Activated effector memory CD4-positive, alpha-beta T cell treated with anti-CD3 and anti-CD28 coated beads, Interleukin-2, amount 50 U/mL, for 16 hours (primary cell): ENCODE measurements at places on chromosomes 7 and 10.
A peak's percentile ranks its signal among the peaks of the same experiment; 100 is the strongest.

GRCh38 chr10:129870961-129871621 lies 93.0 kb downstream of the EBF3 start:
- DNase-seq: no peak

DNA sequence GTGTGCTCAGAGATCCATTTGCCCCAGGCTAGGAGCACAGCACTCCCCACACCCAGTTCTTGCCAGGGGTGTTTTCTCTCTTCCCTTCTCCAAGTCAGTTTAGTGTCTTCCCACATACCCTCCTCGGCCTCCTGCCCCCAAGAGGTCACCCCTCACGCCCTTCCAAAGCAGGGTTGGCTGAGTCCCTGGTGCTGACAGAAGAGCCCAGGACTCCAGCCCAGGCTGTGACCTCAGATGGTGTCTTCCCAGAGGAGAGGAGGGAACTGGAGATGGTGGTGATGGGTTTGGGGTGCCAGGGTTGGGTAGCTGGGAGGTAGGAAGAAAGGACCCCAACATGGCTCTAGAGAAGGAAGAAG lies 19.8 kb downstream of the ZNF775 start:
- peak; percentile 48 for DNase-seq

GRCh38 chr7:88226886-88227516 lies 7.2 kb upstream of the SRI start:
- DNase-seq: no peak

- no peak for DNase-seq
Observed at GRCh38 chr10:102281102-102281487, 35.8 kb downstream of the GBF1 start.

DNA sequence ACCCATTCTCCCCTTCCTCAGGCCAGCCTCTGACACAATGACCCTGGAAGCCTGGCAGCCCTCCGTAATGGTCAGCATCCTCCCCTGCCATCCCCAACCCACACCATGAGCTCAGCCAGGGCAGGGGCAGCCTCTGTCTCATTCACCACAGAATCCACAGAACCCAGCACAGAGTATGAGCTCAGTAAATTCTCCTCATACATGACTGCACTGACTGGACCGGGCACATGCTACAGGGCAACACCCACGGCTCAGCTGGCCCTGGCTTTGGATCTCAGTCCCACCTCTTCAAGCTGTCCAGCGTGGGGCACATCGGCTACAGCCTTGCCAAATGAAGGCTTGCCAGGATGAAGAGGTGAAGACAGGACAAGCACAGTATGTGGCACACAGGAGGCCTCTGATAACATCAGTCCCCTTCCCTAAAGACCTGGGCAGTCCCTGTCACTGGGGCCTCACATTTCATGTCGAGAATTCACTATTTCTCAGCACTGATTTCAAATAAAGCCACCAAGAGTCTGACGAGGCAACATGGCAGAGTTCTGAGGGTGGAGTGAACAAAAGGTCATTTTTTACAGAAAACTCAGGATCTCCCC lies 7.9 kb downstream of the GPRIN2 start:
- DNase-seq: peak; percentile 57

- no peak for DNase-seq
Observed at GRCh38 chr7:48337012-48337621, 165.9 kb downstream of the ABCA13 start.

DNA sequence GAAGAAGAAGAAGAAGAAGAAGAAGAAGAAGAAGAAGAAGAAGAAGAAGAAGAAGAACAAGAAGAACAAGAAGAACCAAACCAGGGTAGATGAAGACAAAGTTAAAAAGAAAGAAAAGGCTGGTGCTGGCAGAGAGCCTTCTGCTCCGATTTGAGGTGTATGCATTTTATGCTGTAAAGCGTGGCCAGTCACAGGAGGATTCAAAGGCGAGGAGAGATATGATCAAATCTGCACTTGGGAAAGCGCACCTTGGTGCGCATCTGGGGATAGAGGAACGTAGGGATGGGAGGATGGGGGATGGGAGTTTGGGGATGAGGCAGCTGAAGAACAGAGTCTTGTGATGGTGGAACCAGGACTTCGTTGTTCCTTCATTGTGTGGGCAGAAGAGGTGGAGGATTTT lies at the start of gene NME8:
Gene NME8, plus strand, starts transcription at position 301 of the 400 bp plus-strand sequence. CDS start 1,670 bp downstream, outside the sequence.
- no peak for DNase-seq

DNA sequence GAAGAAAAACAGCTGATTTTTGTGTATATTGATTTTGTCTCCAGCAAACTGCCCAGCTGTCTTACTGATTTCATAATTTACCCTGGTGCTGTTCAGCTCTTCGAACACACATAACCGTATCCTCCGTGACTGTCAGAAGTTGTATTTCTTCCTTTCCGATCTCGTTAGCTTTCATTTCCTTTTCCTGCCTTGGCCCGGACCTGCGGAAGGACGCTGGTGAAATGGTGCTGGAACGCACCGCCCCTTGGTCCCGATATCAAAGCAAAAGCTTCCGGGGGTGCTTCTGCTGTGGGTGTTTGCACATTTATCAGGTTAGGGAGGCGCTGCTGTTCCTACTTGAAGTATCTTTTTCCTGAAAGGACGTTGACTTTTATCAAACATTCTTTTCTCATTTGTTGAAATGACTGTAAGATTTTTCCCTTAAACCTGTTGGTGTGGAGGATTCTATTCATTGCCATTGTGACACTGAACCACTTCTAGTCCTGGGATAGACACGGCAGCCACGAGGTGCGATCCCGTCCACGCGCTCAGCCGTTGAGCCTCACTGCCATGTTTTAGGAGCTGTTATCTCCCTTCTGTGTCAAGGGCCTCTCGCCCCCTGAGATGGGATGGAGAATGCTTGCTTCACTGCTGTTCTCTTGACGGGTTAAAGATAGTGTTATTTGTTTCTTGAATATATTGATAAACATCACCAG lies 72.6 kb downstream of the FOXL3 start:
- peak; percentile 84 for DNase-seq

GRCh38 chr7:139776486-139777132 lies 1.2 kb downstream of the HIPK2 start:
- DNase-seq: peak; percentile 69

GRCh38 chr7:43689115-43689514 lies 40.2 kb downstream of the COA1 start:
- no peak for DNase-seq

DNA sequence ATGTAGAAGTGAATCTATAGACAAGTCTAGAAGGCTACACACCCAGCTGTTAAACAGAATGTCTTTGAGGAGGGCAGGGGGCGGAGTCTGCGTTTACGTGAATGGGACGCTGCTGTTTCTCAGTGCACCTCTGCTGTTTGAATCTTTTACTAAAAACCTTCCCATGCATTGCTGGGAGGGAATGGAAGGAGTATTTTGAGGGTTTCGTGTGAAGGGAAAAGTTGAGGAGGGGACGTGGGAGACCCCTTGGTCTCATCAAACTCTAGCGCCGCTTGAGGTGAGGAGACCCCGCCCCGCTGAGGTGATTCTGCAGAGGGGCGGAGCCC lies 492 bp upstream of the VCL start:
- no peak for DNase-seq

DNA sequence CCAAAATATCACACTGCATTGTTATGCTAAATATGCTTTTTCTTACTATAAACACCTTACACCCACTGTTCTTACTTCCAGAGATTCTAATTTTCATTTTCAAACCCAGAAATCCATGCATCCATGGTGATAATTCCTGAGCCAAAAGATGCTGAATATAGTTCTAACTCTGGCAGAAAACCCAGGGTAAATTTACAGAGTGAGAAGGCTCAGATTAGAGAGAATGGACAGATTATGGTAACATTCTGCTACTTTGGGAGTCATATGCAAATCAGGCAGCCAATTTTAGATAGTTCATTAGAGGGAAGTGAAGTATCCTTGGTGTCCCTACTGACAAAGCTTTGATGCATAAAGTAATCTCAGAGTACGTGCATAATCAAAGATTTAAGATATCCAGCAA lies 15.4 kb upstream of the CTTNBP2 start:
- no peak for DNase-seq

GRCh38 chr10:76899490-76899889 lies 738.1 kb downstream of the KCNMA1 start:
- no peak for DNase-seq

GRCh38 chr7:134364619-134365037 lies 47.9 kb upstream of the SLC35B4 start:
- DNase-seq: no peak

GRCh38 chr7:25851332-25852210 lies 300.4 kb upstream of the NFE2L3 start:
- peak; percentile 80 for DNase-seq

- DNase-seq: no peak
Observed at GRCh38 chr10:70784471-70784870, 706 bp downstream of the TBATA start.

- DNase-seq: no peak
Observed at GRCh38 chr10:60314069-60314940, 75.4 kb downstream of the ANK3 start.

- no peak for DNase-seq
Observed at GRCh38 chr10:77773631-77774426, 136.2 kb upstream of the KCNMA1 start.

DNA sequence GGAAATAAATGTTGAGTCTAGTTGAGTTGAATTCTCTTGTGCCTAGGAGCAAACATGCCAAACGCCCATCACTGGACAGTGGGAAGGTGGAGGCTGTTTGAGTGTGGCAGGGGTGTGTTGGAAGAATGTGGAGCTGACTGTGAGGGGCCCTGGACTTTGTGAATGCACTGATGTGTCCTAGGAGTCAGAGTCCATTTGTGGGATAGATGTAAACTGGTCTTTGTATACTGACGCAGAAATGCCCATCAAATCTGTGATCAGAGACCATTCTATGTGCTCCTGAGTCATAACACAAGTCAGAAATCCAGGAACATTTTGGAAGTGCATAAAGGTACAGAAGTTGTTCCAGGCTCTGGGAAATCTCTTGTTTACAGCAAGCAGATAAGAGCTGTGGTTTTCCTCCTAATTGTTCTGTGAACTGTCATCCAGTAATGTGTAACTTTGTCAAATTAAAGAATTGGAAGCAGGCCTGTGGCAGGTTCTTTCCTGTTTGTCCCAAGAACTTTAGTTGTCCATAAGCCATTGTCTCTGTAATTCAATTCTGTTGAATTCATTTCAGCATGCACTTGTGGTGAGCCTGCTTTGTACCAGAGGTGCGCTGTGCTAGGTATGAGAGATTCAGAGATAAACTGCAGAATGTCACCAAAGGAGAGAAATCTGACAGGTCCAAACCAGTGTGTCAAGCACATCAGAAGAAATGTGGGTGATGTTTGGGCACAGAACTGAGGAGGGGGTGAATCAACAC lies 7.6 kb downstream of the PRXL2A start:
- DNase-seq: no peak

GRCh38 chr10:72328829-72329204 lies 25.9 kb downstream of the DNAJB12 start:
- no peak for DNase-seq

GRCh38 chr7:100132126-100132525 lies 5.4 kb downstream of the MBLAC1 start:
- no peak for DNase-seq

DNA sequence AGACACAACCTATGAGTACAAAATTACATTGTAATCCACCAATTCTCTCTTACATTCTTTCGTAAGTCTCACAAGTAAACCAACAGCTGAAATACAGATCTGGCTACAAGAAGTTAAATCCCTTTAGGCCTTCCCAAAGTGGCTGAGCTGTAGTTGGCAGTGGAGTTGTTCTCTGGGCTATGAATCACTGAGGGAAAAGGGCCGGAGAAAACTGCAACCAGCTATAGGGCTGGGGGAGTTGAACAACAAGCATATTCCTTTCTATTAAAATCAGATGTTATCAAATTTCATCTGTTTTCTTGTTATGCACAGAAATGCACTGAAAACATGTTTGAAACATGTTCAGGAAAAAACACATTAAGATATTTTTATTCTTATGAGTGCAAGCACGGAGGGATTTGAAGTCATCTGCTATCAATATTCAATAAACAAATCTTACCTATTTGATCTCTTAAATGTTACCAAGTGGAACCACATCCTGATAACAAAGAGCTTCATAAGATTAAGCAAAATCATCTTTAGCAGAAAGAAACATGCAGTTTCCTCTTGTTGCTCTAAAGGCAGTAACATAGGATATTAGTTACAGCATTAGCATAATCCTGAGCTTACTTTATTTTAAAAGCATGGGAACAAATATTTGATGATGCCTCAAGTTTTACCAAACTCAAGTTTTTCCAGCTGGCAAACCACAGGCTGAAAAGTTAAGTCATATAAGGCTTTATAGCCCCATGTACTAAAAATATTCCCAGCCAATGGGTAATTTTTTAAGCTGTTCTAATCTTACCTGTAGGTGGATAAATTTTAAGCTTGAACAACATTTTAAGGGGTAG lies 212.7 kb downstream of the TAX1BP1 start:
- no peak for DNase-seq

GRCh38 chr7:14760730-14761478 lies 141.6 kb downstream of the DGKB start:
- DNase-seq: no peak

DNA sequence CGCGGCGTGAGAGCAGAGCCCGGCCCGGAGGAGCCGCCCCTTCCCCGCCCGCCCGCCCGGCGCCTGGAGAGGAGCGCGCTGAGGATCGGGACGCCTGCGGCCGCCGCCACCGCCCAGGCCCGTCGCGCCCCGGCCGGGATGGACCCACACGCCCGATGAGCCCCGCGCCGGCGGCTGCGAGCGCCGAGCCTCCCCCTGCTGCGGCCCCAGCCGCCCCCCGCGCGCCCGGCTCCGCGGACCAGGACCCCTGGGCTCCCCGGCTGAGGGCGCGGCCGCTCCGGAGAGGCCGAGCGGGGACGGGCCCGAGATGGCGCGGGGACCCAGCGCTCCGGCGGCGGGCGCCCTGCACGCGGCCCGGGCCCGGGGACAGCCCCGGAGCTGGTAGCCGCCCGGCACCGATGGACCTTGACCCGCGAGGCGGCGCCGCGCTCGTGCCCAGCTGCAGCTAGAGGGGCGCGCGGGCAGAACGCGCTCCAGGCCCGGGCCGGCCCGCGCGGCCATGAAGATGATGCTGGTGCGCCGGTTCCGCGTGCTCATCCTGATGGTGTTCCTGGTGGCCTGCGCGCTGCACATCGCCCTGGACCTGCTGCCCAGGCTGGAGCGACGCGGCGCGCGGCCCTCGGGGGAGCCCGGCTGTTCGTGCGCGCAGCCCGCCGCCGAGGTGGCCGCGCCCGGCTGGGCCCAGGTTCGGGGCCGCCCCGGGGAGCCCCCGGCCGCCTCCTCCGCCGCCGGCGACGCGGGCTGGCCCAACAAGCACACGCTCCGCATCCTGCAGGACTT lies 520 bp downstream of the FAM20C start:
- DNase-seq: no peak

DNA sequence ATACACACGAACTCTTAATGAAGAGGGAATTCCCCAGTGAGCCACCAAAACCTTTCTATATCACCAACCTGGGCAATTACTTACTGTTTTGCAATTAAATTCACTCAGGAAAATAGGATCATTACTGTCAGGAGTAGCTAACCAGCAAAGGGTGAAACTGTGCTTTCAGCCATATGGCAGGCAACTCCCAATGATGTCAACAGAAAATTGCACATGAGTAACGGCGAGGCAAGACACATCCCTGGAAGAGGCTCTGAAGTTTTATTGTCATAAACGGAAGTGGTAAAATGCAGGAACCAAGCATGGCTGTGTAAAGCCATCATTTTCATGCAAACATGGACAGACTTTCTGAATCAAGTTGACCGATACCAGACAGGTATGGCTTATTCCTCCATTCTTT lies 548.9 kb upstream of the AUTS2 start:
- DNase-seq: no peak
